ENCODE measurements at places on chromosomes 13 and 19.

DNA sequence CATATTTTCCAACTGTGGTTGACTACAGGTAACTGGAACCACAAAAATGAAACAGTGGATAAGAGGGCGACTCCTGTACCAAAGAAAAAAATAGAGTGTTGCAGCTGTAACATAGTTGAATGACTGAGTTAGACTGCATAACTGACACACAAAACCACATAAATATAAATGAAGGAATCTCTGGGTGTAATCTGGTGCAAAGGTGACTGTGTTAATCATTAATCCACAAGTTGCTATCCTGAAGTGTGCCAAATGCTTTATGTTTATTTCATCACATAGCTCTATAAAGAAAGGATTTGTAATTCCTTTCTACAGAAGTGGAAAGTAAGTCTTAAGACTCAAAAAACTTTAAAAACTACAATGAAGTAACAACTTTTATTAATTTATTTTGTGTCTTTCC is 6.0 kb upstream of the GJB2 start:
- no peak for DNase-seq

GRCh38 chr19:16769385-16769784 is 49.7 kb downstream of the NWD1 start:
- DNase-seq, result no peak

DNA sequence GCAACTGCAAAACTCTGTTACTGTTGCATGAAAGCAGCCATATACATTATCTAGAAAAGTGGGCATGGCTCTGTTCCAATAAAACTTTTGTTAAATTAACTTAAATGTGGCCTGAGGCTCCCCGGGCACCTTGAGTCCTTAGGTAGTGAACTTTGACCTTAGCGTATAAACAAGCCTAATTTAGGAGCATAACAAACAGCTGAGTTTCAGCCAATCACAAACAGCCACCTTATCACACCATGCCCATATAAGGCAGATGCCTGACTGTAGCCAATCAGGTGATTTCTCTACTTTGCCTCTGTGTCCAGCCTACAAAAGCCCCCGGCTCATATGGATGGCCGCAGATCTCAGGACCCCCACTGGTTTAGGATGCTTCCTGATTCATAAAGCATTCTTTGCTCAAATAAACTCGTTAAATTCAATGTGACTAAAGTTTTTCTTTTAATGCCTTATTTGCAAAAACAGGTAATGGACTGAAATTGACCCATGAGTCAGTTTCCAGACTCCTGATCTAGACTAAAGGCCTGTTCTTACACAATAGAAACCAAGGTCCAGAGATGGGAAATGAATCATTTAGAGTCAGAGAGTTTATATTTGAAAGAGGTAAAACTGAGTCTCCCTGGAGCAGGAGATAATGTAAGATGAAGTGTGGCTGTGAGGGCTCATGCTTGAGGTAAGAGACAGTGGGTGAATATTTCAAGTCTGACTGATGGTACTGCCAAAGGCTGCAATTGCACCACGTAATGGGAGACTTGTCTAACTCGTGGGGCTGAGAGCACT is 130.2 kb downstream of the FGF9 start:
- DNase-seq, result no peak

GRCh38 chr13:30730526-30730925 is 4.8 kb upstream of the ALOX5AP start:
- DNase-seq, result no peak

DNA sequence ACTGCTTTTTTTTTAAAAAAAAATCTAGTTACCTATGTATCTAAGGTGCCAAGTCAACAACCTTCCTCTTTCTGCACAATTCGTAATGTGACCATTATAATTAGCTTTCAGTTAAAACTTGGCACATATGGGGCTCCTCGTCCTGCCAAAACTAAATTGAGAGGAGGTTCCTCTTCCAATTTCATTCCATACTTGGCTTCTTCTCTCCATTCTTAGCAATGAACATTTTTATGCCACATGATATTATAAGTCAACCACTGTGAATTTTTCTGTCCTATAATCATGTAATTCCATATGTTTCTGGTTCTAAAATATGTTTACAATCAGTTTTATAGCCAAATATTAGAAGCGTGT is 177.0 kb downstream of the DCLK1 start:
- DNase-seq, result no peak

DNA sequence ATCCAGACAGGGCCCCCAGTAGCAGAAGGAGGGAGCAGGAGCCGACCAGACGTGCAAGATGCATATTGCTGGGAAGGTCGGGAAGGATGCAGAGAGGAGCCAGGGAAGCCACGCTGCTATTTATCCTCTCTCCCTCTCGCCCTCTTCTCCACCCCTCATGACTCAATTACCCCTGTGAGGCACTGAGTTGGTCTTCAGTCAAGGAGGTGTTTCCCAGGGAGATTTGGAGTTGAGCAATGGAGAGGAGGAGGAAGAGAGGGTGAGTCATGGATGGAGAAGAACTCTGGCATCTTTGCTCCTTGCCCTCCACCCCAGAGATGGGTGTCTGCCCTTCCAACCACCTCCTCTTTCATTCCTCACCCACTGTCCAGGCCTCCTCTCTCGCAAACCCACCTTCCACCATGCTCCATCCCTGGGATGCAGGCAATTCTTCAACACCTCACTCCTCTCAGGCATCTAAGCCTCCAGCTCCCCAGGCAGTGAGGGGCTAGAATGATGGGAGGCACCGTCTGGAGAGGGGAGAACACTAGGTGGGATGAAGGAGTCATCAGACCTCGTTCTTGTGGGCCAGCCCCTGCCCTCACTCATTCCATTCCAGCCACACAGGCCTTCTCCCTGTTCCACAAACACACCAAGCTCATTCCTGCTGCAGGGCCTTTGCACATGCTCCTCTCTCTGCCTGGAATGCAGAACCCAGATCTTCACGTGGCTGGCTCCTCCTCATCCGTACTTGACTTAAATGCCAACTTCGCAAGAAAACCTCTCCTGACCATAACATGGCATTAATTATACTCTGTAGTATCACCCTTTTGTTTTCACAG is at the start of gene SBSN:
Gene SBSN, minus strand, starts transcription at position 94 of the 821 bp plus-strand sequence. Its CDS starts 30 bp downstream, at position 64.
- no peak for DNase-seq

- DNase-seq, result no peak
These were observed 9.7 kb upstream of the GIPC1 start for GRCh38 chr19:14505488-14506239.

DNA sequence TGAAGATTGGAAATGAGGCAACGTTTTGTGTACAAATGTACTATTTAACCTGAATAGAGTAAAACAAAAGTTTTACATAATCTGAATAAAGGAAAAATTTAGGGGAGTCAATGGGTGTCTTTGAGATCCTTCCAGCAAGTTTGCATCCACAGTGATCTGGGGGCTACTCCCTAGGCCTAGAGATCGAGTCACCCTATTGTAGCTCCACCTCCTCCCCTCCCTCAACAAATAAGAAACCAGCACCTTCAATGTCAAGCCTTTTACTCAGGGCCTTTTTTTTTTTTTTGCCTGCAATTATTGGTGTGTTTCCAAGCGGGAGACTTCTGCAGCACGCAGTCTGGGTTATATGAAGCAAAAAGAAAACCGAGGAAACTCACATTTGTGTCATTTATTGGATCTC is 16.3 kb upstream of the RAP2A start:
- no peak for DNase-seq

- DNase-seq, result no peak
These were observed 31.6 kb upstream of the KATNAL1 start for GRCh38 chr13:30338952-30339351.

DNA sequence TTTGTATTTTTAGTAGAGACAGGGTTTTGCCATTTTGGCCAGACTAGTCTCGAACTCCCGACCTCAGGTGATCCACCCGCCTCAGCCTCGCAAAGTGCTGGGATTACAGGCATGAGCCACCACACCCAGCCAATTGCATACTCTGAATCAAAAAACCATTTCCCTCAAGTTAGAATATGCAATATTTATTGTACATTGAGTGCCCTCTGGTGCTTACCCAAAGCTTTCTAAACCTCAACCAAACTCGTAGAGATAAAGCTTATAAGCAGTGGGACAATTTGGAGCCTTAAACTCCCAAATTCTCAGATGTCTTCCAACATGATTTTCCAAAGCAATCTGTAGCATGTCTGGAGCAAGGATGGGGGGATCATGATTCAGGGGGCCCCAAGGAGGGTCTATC is 22.4 kb downstream of the RFXAP start:
- no peak for DNase-seq

DNA sequence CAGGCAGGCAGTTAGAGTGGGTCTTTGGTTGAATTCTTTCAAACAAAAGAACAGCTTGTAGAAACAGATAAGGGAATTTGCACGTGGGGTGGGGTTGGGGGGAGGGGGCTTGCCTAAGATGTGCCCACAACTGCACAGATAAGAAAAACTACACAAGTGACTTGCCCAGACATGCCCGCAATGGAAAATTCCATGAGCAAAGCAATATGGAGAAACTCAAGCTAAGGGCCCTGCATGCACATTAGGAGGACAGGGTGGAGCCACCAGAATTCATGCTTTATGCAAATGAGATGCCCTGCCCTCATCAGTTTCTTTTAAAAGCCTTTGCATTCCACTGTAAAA is 755.6 kb upstream of the MIR17HG start:
- no peak for DNase-seq

DNA sequence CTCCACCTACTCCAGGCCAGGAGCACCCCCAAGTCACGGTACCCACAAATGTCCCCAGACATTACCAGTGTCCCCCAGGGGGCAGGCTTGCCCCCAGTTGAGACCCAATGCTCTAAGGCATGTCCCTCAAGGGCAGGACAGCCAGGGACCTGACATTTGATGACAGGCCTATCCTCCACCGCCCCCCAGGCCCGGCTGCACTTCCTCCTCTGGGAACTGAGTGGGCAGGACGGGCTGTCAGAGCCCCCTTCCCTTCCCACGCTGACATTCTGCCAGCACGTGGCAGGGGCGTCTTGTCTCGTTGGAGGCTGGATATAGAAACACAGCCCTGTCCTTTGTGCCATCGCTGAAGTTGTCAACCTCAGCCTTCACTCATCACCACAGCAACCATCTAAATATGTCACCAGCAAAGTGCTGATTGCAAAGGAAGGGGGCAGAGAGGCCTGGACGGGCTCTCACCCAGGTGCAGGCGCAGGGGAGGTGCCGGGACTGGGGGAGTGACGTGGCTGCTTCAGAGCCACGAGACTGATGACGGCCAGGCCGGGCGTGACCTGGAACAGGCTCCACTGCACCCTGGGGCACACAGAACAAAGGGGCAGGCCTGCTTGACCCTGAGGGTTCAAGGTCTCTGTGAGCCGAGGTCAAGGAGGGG is 38.4 kb downstream of the GNG7 start:
- no peak for DNase-seq

GRCh38 chr13:49116873-49117272 is 103.3 kb upstream of the MLNR start:
- DNase-seq, result no peak

GRCh38 chr19:29245215-29245614 is 32.3 kb upstream of the UQCRFS1 start:
- DNase-seq, result no peak

Data from NCI-H1048 (cell line).